GM04503 (cell line): ENCODE measurements at places on chromosomes 4 and X.

GRCh38 chr4:5370286-5370685 lies 319.0 kb downstream of the STK32B start:
- DNase-seq = peak; percentile 59

GRCh38 chr4:145736241-145736831 lies 56.4 kb downstream of the C4orf51 start:
- DNase-seq = peak; percentile 65

DNA sequence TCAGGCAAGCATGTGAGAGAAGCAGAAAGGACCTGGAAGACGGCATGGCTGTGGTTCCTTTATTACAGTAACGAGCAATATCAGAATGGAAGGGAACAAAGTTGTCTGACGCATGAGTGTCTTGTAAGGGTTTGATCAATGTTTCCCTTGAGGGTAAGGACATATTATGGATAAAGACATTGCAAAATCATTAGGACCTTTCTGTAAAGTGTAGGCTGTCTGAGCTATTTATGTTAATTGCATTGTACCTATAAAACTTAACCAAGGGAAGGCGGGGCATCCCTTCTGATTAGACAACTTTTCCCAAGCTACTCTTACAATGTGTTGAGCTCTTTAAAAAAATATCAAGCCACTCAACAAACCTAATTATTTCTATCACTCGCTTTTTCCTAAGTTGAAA lies 112.2 kb upstream of the JADE1 start:
- no peak for DNase-seq

DNA sequence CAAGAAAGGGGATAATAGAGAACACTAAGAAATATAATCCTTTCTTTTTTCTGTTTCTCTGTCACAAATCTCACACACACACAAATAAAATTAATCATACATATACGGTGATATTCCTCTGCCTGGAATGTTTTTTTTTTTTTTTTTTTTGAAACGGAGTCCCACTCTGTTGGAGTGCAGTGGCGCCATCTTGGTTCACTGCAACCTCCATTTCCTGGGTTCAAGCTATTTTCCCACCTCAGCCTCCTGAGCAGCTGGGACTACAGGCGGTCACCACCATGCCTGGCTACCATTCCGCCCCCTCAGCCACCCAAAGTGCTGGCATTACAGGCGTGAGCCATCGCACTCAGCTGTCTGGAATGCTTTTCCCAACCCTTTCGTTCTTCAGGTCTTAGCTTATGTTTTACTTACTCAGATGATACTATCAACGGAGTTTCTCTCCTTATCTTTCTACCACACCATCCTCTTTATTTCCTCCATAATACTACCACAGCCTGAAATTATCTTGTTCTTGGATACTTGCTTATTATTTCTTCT lies 69.3 kb downstream of the ANKRD17 start:
- no peak for DNase-seq

GRCh38 chr4:150781191-150781590 lies 199.2 kb downstream of the MAB21L2 start:
- DNase-seq = no peak

GRCh38 chr4:147616849-147617172 lies 386 bp upstream of the TMEM184C start:
- no peak for DNase-seq

DNA sequence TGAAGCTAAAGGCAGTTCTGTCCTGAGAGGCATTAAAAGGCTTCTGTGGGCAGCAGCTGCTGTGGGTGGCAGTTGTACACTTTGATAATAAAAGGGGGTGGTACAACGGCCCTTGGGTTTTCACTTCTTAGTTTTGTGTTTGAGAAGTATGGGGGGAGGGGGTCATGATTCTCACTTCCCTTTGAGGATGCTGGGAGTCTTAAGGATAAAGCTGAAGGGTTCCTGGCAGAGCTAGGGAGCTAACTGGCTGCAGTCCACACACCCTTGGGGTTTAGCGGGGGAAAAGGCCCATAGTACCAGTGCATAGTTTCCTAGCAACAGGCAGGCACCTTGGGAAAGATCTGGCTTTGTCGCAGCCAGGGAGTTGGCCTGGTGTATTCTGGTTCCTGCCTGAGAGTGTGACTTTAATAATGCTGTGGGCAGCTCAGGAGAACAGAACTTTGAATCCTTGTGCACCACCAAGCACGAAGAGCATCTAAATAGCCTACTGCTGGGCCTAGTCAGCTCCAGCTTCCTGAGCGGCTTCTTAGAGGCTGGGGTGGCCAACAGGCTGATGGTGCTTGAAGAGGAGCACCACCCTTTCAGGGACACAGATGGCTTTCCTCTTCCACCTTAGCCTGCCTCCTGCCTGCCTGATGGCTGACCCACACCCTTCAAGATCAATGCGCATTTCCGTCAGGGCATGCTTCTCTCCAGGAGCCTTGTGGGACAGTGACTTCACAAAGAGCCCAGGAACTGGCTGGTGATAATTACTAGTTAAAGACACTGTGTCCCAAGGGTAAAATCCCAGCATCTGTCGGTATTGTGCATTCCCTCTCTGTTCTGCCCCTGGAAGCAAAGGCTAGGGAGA lies 12.5 kb downstream of the ZBTB33 start:
- no peak for DNase-seq

GRCh38 chr4:16113741-16114140 lies 29.9 kb upstream of the PROM1 start:
- DNase-seq = no peak
